ENCODE measurements at places on chromosomes 7 and 10.
A peak's percentile ranks its signal among the peaks of the same experiment; 100 is the strongest.

DNA sequence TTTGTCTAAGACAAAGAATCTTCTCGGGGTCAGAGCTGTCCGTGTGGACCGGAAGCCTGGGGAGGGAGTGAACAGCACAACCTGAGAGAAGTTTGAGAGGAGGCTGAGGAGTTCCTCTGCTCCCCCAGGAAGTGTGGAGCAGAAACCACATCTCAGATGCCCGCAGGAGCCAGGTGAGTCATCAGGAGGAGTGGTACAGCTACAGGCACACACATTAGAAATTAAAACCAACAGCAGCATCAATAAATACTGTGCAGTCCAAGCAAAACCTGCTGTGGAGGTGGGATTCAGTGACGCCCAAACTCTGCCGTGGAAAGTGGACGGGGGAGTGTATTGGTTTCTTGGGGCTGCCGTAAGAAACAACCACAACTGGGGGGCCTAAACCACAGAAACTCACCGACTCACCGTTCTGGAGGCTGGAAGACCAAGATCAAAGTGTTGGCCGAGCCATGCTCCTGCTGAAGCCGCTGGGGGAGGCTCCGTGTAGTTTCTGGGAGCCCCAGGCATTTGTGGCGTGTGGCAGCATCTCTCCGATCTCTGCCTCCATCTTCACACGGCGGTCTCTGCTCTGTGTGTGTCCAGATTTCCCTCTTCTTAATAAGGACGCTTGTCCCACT lies 31.2 kb upstream of the GARS1 start:
- DNase-seq = no peak

DNA sequence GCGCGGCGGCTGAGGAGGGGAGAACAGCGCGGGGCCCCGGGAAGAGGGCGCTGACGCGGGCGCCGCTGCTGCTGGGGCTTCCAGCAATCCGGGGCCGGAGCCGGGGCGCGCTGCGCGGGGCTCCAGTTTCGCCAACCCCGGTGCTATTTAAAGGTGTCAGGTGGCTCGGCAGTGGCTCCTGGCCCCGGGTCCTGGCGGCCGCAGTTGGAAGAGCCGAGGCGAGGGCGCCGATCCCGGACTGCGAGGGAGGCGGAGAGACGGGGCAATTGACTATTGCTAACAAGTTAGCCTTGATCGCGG lies 347 bp downstream of the LBX1 start:
- no peak for DNase-seq

- DNase-seq = no peak
Measured at GRCh38 chr10:103838862-103839518, 16.4 kb downstream of the SH3PXD2A start.

GRCh38 chr7:15688911-15689310 lies 2.4 kb upstream of the MEOX2 start:
- no peak for DNase-seq

DNA sequence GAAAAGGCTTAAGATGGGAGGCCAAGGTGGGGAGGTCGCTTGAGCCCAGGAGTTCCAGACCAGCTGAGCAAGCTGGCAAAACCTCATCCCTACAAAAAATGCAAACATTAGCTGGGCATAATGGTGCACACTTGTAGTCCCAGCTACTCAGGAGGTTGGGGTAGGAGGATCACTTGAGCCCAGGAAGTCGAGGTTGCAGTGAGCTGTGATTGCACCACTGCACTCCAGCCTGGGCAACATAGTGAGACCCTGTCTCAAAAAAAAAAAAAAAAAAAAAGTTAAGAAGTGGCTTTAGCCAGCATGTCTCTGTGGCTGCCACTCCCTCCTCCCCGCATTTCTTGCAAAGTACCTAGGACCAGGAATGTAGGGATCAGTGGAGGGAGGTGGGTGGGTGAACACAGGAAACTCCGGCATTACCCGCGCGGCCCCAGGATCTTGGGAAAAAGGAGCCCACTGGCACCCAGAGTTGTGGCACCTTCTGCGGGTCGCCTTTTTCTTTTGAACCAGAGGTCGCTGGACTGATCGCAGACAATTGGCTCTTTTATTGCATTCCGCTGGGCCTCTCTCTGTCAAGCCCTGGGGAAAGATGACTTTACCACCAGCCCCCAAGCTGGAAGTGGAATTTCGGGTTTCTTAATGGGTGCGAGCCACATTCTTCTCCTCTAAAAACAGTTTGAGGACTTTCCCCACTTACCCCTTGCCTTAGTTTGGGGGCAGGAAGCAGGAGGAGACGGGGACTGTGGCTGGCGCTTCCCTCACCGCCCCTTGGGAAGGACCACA lies 3.5 kb downstream of the VGF start:
- DNase-seq = no peak

DNA sequence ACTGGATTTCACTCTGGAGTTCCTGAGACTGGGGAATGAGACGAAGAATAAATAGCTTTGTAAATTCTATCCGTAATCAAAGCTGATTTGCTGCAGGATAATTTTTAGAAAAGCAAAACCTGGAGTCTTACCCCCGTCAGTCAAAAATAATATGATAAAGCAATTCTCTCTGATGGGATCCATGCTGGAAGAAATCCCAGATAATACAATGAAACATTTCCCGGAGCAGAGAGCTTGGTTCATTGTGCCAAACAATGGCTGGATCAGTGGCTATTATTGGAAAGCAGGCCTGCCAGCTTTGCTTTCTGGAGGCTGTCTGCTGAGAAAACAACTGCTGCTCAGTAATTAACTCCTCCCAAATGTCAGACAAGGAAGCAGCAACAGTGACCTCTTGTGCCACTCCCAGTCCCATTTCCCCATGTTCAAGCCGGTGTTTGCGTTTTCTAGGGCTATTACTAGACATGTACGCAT lies 609.4 kb upstream of the PCDH15 start:
- DNase-seq = no peak

GRCh38 chr7:73431041-73431835 lies 2.3 kb upstream of the FZD9 start:
- no peak for DNase-seq

GRCh38 chr7:44583146-44583865 lies 1.3 kb upstream of the TMED4 start:
- DNase-seq = no peak

DNA sequence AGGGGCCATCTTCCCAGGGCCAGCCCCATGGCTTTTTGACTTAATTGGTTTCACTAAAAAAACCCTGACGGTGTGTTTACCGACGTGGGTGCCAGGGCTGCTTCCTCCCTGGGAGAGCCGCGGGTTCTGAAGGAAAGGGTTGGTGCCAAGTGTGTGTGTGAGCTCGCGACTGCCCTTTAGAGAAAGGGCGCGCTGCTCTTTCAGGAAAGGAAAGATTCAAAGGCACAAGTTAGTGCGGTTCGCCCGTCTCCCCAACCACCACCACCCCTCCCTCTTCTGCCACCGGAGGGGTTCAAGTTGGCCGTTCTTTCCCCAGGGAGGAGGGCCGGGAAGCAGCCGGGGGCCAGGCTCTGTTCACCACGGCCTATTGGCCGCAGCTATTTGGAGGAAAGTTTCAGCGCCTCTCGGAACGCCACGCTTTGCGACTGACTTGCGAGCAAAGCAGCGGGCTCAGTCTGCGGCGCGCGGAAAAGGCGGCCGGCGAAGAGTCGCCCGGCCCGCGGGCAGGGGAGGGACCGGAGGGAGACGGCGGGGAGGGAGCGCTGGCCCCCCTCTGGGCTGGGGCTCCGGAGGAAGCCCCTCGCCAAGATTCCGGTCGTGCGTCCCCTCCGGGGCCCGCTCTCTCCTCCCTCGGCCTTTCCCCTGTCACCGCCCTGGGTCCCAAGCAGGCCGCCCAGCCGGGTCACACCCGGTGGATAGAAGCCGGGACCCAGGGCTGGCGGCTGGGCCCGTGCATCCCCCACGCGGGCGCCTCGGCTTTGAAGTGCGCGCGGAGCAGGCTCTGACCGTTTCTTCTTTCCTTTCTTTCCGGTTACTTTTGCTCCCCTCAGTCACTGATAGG lies 165.9 kb upstream of the PPP1R3A start:
- DNase-seq = no peak

DNA sequence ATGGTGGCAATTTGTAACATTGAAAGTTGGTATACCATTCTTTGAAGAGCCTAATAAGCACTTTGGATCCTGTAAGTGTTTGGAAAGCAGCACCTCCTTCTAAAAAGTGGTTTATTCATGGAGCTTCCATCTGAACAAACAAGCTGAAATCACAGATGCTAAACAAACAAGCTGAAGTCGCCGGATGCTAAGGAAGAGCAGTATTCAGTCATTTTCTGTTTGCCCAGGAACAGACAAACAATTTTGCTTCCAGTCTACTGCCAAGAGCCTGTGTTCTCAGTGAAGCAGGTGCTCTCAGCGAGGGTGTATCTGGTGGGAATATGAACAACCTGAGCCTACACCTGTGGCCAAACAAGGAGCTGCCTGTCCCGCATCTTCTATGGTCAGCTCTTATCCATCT lies 6.3 kb downstream of the COL28A1 start:
- DNase-seq = no peak

GRCh38 chr7:129958643-129959470 lies 6.1 kb upstream of the UBE2H start:
- DNase-seq = no peak

- DNase-seq = peak; percentile 21
Measured at GRCh38 chr7:128381161-128381821, 19.8 kb upstream of the PRRT4 start.

GRCh38 chr7:38368191-38368605 lies 94.8 kb upstream of the TARP start:
- DNase-seq = peak; percentile 80

Data from CD4-positive, alpha-beta T cell treated with Interleukin-21 for 1 hour (primary cell).